ENCODE measurements at places on chromosomes 2 and 18.

- DNase-seq, result no peak
Measured at GRCh38 chr2:3595985-3596384, 1.1 kb downstream of the COLEC11 start.

GRCh38 chr2:145488571-145488970, 968.7 kb upstream of the ZEB2 start:
- DNase-seq, result no peak

DNA sequence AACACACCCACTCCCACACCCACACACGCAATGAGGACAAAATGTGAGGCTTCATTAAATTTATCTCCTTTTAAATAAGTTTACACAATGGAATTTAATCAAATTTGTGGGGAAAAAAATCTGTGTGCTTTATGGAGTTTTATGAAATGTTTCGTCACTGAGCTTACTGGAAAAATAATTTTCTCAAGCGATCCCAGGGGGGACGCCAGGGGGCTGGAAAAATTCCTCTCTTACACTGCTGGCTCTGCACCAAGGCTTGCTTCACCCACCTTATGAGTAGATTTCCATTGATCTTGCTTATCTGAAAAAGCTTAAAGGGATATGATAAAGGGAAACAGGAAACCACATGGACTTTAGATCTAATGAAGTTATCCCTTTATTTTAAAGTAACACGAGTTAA, 95.5 kb downstream of the CABYR start:
- no peak for DNase-seq

GRCh38 chr2:82198809-82199492, 1894.4 kb upstream of the LRRTM1 start:
- no peak for DNase-seq

- no peak for DNase-seq
Measured at GRCh38 chr18:10234281-10234680, 220.2 kb upstream of the APCDD1 start.

DNA sequence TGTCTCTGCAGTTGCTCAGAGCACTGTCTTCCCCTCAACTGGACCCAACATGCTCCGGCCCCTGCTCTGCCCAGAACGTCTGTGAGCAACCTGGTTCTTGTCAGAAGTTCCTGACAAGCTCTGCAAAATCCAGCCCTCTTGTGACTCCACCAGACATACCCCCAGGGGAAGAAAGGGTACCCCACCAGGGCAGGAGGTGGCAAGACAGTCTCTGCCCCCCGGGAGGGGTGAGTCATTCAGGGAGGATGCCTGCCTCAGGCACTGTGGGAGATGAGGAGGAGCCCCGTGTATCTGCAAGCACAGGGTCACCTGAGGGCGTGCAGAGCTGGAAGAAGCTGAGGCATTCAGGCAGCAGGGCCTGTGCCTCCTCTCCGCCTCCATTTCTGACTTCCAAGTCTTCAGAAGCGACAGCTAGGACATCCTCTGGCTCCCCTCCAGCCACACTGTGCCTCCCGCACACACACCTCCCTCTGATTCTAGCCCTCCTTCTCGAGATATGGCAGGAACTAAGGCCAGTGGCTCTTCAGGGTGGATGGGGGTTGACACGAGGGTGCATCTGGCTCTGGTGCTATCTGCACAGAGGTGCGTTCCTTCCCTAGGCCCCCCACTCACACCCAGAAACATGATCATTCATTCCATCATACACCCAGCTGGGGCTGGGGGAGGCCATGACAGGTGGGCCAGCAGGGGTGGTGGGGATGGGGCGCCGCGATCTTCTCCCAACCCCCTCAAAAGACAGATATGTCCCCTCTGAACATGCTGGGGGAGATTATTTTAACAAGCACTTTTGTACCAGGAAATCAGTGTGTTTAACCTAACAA, 222.2 kb downstream of the CYP26B1 start:
- no peak for DNase-seq

DNA sequence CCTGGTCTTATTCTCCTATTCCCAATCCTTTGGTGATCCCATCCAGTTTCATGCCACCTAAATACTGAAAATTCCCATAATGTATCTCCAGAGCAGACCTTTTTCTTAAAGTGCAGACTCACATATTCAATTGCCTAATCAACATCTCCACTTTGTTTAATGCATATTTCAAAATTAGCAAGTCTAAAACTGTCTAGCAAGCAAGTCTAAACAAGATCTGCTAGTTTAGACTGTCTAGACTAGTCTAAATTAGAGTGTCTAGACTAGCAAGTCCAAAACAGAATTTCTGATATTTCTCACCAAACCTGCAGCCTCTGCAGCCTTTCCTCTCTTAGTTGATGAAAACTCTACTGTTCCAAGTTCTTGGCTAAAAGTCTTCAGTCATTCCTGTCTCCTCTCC, 44.6 kb downstream of the THUMPD2 start:
- no peak for DNase-seq

GRCh38 chr18:34738175-34738894, 28.2 kb downstream of the DTNA start:
- DNase-seq, result no peak

DNA sequence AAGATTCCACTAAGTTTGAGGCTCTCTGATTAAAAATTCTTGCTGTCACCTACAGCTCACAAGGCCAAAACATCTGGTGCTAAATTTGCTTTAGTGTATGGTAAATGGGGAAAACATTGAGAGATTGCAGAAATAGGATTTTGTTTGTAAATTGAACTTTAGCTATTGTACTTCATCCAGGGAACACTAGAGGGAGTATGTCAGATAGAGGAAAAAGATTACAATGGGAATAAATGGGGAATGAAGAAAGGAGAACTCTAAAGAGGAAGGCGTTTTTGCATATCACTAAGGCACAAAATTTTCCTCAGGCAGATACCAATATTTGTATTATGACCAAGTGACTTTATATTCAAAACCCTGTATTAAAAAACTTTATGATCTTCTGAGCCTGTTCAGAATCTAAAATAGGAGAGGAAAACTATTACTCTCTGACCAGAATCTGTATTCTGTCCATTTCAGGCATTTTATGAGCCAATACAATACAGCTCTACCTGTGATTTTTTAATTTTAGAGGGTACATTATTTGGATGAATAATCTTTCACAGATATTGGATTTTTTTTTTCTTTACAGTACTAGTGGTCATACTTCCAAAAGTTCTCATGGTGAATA, 52.3 kb upstream of the ITGB6 start:
- DNase-seq, result no peak

- DNase-seq, result no peak
Measured at GRCh38 chr2:226667736-226668135, 131.9 kb downstream of the IRS1 start.

DNA sequence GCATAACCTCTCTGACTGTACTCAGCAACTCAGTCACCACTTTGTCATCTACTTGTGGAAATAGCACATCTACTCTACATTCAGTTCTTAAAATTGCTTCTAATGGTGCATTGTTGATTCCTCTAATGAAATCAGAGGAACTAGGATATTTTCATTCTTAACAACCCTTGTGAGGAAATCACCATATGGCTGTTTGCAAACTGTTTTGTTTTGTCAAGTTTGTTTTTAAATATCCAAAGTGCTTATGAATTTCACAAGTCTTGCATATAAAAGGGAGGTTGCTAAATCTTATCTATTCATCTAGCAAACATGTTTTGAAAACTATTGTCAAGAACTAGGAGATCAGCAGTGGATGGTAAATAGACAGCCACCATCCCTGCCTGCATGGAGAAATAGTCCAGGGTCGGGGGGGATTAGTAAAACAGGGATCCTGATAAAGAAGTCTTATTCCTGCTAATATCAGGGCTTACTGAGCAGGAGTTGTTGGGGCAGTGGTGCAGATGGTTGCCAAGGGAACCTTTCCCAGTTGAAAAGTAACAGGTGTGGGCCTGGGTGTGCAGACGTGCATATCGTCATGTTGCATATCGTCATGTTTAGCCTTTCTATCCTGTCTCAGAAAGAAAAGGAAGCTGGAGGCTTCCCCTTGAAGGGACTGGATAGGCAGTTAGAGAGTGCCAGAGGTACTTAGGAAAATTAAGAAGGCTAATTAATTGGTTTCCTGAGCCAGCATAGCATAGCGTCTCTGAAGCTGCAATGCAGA, 7.5 kb upstream of the MYO3B start:
- peak; percentile 34 for DNase-seq

DNA sequence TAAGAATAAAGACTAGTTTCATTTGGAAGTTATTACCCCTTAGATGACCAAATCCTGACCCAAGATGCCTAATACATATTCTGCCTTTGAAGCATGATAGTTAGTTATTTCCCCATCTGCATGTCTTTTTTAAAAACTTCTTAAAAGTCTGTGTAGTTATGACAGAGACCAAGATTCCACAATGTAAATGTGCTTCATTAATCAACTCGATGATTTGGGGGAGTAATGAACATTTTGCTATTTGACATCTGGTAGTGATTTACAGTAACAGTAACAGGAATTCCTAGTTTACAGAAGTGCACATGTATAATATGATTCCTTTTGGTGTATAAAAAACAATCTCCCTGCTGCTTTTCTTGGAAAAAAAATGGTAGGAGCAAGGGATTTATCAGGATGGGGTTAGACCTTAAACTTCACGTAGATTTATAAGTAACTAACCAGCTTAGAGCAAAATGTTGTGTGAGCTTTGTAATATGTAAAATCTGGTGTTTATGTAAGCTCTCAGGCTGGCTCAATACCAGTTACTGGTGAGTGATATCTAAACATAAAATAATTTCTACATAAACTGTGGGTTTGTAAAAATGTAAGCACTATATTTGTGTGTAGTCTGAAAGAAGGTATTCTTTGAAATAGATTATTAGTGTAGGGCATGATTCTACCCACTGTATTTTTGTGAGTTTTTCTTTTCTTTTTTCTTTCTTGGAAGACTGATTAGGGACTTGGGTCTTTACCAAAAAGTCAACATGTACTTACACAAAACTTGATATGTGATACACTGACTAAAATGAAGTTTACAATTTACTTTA, 641.6 kb downstream of the EPHA4 start:
- DNase-seq, result no peak

Measured in DMS79 (cell line).